Right atrium auricular region (tissue), 2 donors: ENCODE measurements at places on chromosomes 2 and 18.

- no peak for DNase-seq
These were observed 1.1 kb upstream of the SULT6B1 start for GRCh38 chr2:37189452-37190153.

GRCh38 chr2:136917411-136917881, 152.1 kb downstream of the THSD7B start:
- no peak for DNase-seq

DNA sequence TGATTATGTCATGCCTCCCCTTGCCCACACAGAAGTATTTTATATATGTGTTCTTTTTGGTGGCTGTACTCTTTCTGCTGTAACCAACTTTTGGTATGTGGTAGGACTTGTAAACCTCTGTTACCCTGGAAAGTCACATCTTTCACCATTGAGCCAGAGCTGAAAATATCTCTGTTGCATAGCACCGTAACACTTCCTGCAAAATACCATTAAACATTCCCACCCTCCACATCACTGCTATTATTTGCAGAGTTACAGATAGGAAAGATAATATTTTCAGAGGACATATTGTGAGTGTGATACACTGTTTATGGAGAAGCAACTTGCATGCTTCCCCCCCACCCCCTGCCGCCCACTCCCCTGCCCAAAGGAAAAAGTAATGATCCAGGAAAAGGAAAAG, 44.8 kb downstream of the CAB39 start:
- no peak for DNase-seq

DNA sequence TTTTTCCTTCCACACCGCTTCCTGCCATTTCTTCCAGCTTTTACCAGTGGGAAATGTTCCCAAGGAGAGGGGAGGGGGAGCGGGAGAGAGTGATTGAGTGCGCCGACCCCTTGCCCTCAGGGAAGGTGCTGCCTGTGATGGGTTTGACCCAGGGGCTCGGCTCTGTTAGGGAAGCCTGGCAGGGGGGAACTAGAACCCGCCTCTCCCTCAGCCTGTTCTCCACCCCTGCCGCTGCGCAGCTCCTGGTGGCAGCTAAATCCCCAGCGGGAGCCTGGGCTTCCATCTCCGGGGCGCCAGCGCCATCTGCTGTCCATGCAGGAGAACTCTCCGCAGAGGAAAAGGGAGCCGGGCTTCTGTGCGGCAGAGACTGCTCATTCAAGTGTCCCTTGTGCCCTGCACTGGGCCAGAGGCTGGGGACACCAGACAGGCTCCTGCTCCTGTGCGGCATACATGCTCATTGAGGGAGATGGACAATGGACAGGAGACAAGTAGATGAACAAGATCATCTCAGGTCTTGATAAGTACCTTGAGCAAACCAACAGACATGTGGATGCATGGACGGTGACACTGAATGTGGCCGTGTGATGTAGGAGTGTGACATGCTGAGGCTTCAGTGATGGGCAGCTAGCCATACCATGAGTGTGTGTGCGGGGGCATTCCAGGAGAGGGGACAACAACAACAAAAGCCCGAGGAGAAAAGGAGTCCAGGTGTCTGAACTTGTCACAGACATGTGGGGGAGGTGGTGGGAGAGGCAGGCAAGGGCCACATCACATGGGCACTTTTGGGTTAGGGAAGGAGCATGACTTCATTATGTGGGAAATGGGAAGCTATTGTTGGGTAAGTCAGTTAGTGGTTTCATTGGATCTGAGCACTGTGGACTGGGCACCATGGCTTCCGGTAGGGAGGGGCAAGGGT, 13.3 kb downstream of the CHPF start:
- DNase-seq = peak; percentile 83

DNA sequence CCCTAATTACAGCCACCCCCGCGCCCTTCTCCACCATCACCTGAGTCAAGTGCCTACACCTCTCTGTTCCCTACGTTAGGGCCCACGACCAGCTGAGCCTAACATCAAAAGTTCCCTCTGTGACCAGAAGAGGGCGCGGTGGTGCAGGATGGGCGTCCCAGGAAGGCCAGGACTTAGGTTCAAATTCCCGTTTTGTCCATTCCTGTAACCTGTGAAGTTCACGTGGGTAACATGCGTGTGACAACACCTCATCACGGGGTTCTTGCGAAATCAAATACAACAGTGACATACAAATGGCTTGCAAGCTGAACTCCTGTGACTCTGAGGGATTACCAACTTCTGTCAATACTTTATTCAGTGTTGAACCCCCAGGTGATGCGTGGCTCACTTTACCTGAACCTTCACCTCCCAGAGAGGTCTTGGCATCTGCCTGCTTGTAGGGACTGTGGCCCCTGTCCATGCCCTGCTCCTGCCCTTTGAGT, 207.9 kb downstream of the ARL4C start:
- DNase-seq = peak; percentile 70

GRCh38 chr2:20604401-20604911, 46.4 kb downstream of the HS1BP3 start:
- DNase-seq = no peak

DNA sequence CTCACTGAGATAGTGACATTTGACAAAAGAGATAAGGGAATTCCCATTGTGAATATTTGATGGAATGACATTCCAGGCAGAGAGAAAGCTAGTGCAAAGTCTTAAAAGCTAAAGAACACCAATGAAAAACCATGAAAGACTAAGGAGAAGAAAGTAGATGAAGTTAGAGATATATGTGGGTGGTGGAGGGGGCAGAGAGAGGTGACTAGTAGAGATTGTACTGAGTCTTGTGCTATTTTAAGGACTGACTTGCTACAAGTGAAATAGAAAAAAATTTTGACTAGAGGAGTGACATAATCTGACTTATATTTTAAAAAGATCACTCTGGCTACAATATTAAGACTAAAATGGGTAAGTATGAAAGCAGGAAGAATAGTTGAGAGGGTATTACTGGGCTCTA, 35.3 kb upstream of the GULP1 start:
- DNase-seq = no peak

GRCh38 chr2:70516596-70516995, 37.0 kb downstream of the TGFA start:
- DNase-seq = no peak

DNA sequence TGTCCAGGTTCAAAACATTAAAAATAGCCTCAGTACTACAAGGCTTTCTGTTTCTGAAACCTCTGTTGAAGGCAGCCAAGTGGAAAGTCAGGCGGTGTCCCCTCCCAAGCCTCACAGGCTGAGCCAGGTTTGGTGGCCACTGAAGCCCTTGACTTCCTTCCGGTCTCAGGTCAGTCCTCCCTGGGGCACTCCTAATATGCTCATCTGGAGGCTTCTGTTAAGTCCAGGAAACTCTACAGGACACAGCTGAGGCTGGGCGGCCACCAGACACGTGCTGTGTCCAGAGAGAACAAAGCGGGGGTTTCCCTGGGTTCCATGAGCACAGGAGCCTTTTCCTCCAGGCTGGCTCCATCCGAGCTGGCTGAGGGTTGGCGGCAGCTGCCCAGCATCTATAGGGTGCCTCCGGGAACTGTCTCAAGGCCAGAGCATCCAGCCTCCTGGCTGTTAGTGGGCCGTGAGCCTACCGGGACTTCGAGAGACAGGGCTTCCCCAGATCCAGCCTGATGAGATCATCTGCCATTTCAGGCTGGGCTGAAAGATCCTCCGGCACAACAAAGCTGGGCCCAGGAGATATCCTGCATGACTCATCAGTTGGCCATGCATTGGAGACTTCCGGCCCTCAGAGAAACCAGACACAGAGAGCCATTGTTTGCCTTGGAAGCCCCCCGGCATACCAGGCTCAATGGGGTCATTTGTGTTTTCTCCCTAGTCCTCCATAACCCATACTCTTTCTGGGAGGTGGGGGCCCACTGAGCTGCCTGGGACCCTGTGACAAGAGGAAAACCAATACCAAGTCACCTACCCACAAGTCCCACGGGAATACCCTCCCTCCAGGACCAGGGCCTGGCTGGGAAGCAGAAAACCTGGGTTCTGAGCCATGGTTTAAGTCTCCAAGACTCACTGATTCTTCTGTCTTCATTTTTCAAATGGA, 71.7 kb downstream of the HS1BP3 start:
- DNase-seq = peak; percentile 95

- DNase-seq = no peak
These were observed 8.9 kb upstream of the THUMPD2 start for GRCh38 chr2:39787950-39788349.

- DNase-seq = peak; percentile 74
These were observed 10.1 kb downstream of the COL4A4 start for GRCh38 chr2:227153758-227154486.

DNA sequence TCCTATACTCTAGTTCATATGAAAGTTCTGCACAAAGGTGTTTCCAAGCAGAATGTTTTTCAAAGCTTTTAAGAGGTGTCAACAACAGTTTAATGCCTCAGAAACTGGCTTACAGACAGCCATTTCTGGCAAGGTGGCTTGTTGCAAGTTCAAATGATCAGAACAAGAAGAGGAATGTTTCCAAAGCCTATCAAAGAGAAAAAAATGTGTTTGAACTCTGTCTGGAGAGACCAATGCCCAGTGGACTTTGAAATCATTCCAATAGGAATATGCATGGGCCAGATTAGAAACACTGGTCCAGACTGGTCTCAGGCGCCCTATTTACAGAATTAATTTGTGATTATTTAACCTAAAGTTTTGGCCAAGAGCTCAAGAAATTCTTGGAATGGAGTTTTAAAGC, 106.2 kb downstream of the CPS1 start:
- no peak for DNase-seq

GRCh38 chr2:44130441-44130840, 38.2 kb upstream of the PPM1B start:
- DNase-seq = no peak

- DNase-seq = no peak
These were observed 46.8 kb upstream of the RIOK3 start for GRCh38 chr18:23406271-23406787.

DNA sequence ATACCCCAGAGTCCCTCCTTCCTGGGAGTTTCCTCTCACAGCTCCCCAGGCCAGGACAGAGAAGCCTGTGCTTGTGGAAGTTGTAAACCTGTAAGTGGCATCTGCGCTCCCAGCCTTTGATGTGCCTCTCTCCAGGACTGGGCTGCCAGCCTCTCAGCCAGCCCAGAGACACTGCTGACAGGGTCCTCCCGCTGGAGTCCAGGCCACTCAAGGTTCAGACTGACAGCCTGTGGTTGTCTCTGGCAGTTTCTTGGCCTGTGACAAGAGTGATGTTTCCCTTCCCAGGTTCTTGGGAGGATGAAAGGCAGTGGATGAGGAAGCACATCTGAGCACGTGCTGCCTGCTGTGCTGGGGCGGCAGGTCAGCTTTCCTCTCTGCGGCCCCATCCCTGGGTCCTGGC, 3.0 kb downstream of the SLC35F6 start:
- no peak for DNase-seq

DNA sequence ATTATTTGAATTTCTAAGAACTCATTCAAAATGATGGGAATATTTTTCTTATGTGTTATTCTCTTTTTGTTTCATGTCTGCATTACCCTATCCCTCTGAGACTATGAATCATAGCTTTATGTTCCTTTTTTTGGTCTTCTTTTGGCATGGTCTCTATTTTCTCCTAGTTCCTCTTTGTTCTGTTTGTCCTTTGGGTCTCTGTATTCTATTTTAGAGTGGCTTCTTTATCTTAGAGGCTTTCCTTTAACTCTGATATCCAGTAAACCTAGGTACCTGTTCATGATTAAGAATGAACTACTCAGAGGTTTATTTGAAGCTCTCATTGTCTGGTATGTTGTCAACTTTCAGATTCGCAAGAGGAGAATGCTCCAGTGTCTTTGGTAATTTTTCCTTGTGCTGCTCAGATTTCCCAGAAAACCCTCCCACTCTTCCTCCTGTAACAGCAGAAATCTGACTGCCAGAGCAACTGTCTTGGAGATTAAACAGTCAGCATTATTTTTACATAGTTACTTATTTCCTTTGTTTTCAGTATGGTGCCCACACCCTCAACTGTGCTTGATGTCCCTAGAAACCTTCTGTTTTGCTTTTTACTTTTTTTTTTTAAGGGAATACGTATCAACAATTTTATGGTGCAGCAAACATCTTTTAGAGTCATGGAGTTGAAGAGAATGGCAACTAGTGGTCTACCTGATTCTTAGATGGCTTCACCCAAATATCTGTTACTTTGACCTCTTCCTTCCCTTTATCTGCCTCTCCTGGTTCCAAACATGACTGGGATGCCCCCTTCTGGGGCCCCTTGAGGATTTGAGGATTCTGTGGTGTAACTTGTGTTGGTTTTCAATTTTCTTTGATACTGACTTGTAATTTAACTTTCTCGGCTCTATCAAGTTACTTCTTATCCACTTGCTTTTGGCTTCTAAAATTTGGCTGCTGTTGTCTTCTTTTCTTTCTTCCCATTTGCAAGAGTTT, 92.0 kb downstream of the DPP10 start:
- no peak for DNase-seq

DNA sequence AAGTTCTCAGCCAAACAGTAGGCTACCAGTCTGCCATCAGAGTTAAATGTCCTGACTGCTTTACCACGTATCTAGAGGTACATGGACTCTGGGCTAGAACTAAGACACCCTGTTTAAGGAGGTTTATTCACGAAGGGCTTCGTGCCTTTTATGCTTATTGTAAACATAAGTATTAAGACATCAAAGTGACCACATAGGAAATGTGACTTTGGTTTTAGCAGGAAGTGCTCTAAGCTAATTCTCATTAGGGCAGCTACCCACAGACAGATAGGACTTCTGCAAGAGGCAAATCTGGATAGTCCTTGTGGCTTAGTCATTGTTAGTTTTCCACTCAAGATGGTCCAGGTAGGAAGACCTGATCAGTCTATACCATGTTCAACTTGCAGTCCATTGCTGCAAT, 233.3 kb upstream of the MGAT5 start:
- no peak for DNase-seq

DNA sequence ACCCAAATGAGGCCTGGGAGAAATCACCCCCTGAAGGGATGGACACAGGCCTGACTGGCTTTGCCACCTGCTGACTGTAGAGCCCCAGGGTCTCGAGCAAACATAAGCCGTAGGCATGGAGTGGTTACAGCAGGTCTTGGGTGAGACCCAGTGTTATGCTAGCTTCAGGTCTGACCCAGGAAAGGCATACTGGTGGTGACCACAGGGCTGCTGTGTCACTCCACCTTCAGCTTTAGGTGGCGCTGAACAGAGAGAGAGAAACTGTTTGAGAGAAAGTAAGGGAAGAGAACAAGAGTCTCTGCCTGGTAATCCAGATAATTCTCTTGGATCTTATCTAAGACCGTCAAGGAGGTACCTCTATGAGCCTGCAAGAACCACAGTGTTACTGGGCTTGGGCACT, 1544.2 kb upstream of the TMEFF2 start:
- DNase-seq = no peak

GRCh38 chr2:109692013-109692743, 78.0 kb downstream of the SOWAHC start:
- no peak for DNase-seq

GRCh38 chr2:120787822-120788700, 52.4 kb downstream of the GLI2 start:
- no peak for DNase-seq

- no peak for DNase-seq
These were observed 20.0 kb upstream of the KYNU start for GRCh38 chr2:142857256-142858164.

DNA sequence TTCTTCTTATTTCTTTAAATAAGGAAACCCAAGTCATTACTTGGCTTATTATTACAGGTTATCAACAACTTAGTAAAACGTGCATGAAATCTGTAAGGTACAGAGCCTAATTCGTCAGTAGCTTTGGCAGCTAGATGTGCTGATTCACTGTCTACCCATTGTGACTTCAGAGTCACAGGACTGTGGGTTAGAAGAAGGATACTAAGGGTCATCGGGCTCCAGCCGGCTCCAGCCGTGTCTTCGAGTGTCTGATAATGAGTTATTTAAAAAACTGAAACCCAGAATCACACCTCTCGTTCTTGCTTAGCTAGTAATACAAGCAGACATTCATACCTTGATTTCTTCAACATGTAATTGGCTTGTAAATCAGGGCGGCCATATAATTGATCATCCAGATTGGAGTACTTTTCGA, 170.5 kb downstream of the FMNL2 start:
- peak; percentile 76 for DNase-seq
